Lung microvascular endothelial cell (primary cell): ENCODE measurements at places on chromosomes 3 and 15.

GRCh38 chr15:63380151-63380807 lies 1.4 kb downstream of the CA12 start:
- no peak for DNase-seq

GRCh38 chr15:29117778-29118177 lies 151.8 kb downstream of the NSMCE3 start:
- DNase-seq: no peak

DNA sequence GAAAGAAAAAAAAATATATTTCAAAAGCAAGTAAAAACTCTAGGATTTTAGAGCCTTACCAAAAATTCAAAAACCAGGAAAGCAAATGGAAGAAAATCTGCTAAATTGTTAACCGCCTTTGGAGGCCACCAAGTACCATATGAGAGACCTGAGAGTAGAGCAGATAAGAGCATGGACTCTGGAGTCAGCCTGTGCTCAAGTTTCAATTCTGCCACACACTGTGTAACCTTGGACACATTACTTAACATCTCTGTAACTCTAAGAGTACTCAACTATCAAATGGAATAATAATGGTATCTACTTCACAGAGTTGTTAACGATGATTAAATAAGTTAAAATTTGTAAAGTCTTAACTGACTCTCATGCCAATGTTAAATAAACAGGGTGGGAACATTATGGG lies 12.7 kb downstream of the RBSN start:
- DNase-seq: no peak

DNA sequence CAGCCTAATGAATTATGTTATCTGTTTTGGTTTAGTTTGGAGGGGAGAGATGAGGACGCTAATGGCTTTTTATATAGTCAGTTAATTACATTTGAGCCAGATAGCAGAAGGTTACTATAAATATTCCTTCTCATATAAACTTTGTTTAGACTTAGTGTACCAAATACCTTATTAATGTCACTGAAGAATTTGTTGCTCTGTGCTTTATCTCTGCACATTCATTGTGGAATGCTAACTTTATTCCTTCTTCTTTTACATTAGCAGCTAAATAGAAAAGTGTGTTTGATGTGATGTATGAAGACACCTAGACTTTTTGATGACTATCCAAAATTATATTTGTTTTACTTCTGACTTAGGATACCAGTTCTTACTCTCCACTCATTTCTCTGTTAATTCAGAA lies 105.2 kb downstream of the EPHA3 start:
- no peak for DNase-seq

- peak; percentile 85 for DNase-seq
These were observed 366.0 kb downstream of the PTPRG start for GRCh38 chr3:61927332-61927731.

DNA sequence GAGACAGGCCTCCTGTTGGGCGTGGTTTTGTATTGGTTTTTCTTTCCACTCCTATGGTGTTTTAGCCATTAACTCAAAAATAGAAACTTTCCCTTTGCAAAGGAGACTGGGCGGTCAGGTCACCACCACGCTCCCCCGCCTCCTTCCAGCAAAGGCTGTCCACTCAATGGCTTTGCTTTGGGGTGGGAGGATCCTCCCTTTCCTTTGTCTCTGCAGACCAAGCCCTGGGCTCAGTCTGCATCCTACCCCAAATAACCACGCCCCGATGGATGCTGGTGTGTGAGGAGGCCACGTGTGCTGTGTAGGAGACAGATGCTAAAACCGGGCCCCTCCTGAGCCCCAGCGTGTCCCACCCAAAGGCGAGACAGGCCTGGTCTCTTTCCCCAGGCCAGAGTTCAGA lies 68.5 kb downstream of the GRIP2 start:
- no peak for DNase-seq

DNA sequence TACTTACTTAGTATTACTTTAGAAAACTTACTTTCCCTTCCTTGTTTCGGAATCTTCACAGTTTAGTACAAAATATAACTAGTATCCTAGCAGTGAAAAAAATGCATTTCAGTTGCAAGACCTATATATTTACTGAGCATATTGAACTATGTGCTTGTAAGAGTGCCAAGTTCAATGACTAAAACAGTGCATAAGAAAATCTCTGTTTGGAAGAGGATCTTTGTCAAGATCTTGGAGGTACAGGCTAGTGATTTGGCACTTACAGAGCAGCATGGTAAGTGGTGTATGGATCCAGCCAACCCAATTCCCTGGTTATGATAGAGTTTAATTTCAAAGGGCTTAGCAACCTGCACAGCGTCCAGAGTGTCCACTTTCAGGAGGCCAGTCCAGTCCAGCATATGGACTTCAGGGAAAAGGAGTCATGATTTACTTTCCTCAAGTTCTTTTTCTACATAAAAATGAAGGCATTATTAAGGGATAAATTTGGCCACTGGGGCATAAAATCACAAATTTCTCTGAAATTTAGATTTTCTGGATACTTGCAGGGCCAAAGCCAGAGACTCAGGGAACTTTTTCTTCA lies 625.8 kb upstream of the BCHE start:
- DNase-seq: no peak

GRCh38 chr15:63922916-63923315 lies 89.2 kb upstream of the HERC1 start:
- no peak for DNase-seq

- DNase-seq: no peak
These were observed 247.2 kb downstream of the SHQ1 start for GRCh38 chr3:72601060-72601459.

GRCh38 chr15:25793354-25794050 lies 69.6 kb downstream of the ATP10A start:
- DNase-seq: no peak

DNA sequence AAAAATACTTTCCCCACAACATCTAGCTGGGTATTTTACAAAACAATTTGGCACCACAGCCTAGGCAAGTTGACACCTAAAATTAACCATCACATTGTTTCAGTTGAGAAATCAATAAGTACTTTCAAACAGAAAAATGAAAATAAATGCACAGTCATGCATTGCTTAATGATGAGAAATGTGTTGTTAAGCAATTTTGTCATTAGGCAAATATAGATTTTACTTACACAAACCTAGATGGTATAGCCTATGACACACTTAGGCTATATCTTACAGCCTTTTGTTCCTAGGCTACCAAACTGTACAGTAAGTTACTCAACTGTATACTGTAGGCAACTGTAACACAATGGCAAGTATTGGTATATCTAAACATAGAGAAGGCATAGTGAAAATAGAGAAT lies 608.6 kb upstream of the BCHE start:
- no peak for DNase-seq
